ENCODE measurements at places on chromosomes 3 and 15.
A peak's percentile ranks its signal among the peaks of the same experiment; 100 is the strongest.

GRCh38 chr3:152559246-152559645, 275.7 kb upstream of the P2RY1 start:
- DNase-seq = no peak

GRCh38 chr3:108131475-108132134, 40.8 kb upstream of the CD47 start:
- no peak for DNase-seq

DNA sequence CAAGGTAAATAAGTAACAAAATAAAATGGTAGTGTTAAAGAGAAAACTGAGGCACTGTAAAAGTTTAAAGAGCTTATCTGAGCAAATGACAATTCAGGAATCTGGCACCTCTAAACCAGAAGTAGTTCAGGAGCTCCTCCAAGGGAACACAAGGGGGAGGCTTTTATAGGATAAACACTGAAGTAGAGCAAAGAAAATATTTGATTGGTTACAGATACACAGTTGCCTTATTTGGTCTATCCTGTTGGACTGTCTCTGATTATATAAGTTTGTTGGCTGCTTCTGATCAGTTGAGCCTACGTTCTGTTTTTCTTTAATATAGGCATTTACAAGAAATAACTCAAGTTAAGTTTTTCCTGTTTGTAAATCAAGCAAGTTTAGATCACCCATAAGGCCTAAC, 146.9 kb downstream of the ERC2 start:
- DNase-seq = no peak

DNA sequence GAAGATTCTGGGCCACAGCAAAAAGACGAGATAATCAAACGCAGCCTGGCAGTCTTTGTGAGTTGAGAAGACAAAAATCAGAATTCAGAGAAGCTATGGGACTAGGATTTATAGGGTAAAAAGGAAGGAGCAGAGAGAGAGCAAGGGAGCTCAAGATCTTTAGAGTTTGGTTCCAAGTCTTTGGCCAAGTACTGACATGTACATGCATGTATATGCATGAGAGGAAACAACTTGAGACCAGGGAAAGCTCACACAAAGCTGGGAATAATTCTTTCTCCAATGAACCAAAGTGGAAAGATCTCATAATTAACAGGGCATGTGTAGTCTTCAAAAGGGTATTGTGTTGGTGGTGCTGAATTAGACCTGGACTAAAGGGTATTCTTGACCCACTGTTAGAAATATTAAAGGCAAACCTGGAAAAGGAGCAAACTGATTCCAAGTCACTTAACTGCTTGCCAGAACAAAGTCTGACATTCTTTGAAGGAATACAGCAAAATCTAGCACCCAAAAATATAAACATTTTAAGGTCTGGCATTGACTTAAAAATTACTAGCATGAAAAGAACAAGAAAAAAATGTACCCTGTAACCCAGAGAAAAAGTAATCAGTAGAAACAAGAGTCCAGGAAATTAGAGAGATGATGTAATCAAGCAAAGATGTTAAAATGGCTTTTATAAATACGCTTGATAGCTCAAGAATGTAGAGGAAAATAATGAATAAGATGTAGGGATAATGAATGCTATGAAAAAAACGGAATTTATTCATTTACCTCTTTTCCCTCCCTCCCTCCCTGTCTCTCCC, 226.0 kb upstream of the CGNL1 start:
- DNase-seq = peak; percentile 27

DNA sequence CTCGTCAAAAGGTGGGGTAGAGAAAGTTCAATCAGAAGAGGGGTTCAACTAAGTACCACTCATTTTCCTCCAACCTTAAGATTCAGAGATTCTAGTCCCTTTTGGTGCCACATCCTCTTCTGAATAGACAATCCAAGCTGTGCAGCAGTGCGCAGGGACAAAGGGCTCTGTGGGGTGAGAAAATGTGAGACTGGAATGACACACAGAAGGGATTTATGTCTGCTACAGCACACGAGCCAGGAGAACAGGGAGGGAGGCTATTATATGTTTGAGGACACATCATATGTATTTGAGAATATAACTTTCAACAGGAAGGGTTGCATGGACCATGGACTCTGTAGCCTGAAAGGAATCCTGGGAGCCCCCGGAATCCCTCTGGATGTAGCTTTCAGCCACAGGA, 33.0 kb downstream of the LSM3 start:
- no peak for DNase-seq

GRCh38 chr3:115469649-115470048, 153.7 kb upstream of the GAP43 start:
- no peak for DNase-seq

GRCh38 chr15:93803421-93804152, 427.8 kb upstream of the MCTP2 start:
- no peak for DNase-seq
